ENCODE measurements at places on chromosomes 6 and 20.

DNA sequence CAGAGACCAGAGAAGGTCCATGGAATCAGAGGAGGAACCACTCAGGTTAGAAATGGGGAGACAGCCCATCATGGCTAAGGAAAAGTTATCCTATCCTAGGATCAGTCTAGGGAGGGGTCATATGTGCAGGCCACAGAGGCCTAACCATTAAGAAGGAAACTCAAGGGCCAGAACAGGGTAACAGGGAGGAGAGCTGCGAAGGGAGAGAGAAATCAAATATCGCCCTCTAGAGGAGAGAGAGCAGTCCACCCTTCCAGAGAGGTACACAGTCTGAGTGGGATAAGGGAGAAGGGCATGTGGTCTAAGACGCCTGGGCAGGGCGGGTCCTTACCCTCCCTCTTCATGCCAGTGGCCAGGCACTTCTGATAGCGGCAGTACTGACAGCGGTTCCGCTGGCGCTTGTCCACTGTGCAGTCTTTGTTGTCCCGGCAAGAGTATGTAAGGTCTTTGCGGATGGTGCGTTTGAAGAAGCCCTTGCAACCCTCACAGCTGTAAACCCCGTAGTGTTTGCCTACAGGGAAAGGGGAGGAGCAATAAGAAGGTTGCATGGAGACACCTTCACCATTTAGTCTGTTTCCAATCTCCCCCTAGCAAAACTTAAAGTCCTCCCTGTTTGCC lies 2.9 kb downstream of the RXRB start:
- peak; percentile 28 for DNase-seq

DNA sequence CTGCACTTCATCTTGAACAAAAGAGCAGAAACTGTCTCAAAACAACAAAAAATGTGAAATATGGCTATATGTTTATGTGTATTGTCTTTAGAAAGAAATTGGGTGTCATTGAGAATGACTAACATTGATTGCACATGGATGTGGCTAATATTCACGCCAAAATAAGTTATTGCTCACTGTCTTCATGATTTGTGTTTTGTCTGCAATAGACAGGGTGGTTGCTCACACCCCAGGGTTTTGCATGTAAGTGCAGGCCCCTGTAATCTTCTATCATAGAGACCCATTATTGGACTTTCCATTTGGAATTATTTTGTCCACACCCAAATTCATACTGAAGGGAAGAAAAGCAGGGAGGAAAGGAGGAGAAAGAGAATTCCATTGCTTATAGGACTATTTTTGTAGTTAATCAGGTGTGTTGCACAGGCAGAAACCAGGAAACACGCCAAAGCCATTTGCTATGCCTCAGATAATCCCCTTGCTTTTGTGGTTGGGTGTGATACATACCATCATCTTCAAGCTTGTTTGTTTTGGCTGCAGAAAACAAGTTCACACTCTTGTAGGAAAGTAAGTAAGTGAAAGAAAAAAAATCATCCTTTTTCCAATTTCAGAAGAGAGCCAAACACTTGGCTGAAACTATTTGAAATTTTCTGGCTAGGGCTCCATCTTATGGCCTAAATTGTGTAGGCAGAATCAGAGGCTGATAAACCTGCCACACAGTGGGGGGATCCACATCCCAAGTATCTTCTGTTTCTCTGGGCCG lies 214.1 kb downstream of the COL12A1 start:
- no peak for DNase-seq

DNA sequence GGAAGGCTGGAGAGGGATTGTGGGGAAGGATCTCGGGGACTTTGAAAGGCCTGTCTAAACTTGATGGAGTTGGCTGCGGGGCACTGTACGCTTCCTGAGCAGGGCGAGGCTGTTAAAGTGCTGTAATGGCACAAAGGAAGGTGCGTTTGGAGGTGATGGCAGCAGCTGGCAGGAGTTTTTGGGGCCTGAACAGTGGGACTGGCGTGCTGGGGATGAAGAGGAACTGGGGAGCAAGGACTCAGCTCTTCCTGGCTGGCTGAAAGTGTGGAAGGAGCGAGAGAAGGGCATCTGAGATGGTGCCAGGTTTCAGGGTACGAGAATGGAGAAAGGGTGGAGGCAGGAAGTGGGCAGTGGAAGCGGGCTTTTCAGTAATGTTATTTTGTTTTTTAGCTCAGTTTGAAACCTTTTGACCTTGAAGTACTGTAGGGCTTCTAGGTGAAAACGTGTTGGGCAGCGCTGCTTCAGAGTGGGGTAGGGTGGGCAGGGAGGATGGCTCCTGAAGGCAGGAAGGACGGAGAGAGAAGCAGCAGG lies 8.0 kb downstream of the TMEM181 start:
- DNase-seq, result no peak

GRCh38 chr20:16575390-16576140 lies 2.3 kb upstream of the KIF16B start:
- no peak for DNase-seq

DNA sequence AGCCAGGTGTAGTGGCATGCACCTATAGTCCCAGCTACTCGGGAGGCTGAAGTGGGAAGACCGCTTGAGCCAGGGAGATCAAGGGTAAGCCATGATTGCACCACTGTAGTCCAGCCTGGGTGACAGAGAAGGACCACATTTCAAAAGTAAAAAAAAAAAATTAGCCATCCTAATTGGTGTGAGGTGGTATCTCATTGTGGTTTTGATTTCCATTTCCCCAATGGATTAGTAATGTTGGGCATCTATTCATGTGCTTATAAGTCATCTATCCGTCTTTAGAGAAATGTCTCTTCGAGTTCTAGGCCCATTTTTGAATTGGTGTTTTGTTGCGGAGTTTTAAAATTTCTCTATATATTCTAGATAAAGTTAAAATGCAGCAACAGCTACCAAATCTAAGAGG lies 21.7 kb downstream of the ABHD12 start:
- no peak for DNase-seq

DNA sequence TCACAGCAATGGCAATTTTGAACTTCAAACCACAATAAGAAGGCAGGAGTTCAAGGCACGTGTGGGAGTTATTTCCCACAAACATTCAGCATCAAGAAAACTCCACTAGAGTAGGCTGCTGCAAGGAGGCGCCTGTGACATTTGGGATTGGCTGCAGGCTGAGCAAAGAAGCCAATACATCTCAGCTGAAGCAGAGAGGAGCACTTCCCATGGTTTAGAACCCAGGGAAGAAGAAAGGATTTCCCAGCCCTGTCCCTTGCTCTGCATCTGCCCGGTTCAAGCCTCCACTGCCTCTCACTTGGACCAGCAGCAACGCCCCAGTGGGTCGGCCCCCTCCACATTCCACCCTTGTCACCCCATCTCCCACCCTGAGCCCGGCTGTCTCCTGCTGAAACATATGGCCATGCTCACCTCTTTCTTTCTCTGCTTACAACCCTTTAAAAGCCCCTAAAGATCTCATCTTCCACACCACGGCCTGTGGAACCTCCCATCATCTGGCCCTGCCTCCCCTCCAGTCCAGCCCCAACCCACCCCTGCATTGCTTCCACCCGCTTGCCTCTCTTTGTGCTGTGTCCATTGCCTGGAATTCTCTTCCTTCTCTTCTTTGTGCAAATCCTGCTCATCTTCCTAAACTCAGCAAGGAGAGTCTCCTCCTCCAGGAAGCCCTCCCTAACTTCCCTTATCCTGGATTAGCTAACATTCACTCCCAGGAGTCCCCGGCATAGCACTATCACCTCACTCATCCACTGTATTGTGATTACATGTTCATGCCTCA lies 128.3 kb downstream of the ANKRD60 start:
- DNase-seq, result no peak

GRCh38 chr6:122484760-122485159 lies 13.2 kb upstream of the SERINC1 start:
- no peak for DNase-seq

- no peak for DNase-seq
These were observed 32.6 kb downstream of the SERPINB1 start for GRCh38 chr6:2809015-2809414.

- peak; percentile 33 for DNase-seq
These were observed 801 bp downstream of the FBXL4 start for GRCh38 chr6:98946879-98947410.

GRCh38 chr6:145530454-145530853 lies 204.9 kb downstream of the EPM2A start:
- DNase-seq, result no peak

- DNase-seq, result no peak
These were observed 660.4 kb upstream of the SLC35B3 start for GRCh38 chr6:9095729-9096128.

GRCh38 chr6:142633317-142633716 lies 311.7 kb downstream of the HIVEP2 start:
- no peak for DNase-seq

- peak; percentile 79 for DNase-seq
These were observed 55.0 kb upstream of the HLA-A start for GRCh38 chr6:29887330-29887818.

- DNase-seq, result no peak
These were observed 679 bp upstream of the RING1 start for GRCh38 chr6:33207552-33208090.

DNA sequence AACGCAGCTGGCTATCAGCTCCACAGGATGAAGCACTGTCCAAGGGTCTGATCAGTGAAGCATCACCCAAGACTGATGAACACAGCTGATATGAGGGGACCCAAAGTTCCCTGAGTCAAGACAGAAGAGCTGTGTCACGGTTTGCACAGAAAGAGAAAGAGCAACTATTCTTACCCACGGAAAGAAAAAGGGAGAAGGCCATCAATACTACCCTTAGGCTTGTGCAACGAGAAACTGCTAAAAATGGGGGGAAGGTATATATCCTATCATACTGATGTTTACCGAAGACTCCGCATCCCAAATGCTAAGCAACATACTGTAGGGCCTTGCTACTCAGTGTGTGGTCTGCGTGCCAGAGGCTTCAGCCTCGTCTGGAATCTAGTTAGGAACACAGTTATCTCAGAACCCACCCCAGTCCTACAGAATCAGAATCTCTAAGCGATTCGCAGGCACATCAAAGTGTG lies 665 bp downstream of the FASTKD5 start:
- DNase-seq, result no peak

All from CD4-positive, alpha-beta T cell treated with Interferon gamma for 1 hour (primary cell).